ENCODE measurements at places on chromosomes 11 and 22. TPM values are rescaled to one million over a fixed set of nuclear protein-coding genes. Genes with fewer than 3 reads are reported as not detected.

Gene CABP4
- polyA plus RNA-seq: not detected

Gene RIN1
- polyA plus RNA-seq: 0.26 TPM

Gene DNAJB13
- 0.04 TPM for polyA plus RNA-seq

Gene FAT3
- polyA plus RNA-seq: not detected

Gene DAGLA
- 0.03 TPM for polyA plus RNA-seq

Gene MMP13
- polyA plus RNA-seq: not detected

Gene FAM111B
- 0.07 TPM for polyA plus RNA-seq

Gene CAPN5
- polyA plus RNA-seq: 0.05 TPM

Gene LRRC4C
- not detected for polyA plus RNA-seq

All from K562 (cell line).